HAP-1 (cell line): ENCODE measurements at places on chromosomes 11 and 22.
A peak's percentile ranks its signal among the peaks of the same experiment; 100 is the strongest.

DNA sequence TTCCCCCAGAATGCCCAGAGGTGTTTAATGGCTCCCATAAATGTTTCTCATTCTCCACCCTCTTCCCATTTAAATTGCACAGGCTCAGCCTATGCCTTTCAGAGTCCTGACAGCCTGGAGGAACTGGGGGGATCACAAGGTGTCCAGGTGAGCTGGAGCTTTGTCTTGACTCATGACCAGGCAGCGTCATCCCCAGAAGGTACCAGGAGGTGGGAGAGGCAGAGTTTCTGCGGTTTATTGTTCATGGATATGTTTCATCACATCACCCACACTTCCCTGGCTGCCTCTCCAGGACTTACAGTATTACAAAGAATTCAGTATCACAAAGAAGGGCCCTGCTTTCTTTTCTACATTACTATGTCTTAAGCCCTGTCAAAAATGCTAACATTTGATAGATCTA lies 103.2 kb upstream of the GALNT18 start:
- DNase-seq: no peak

DNA sequence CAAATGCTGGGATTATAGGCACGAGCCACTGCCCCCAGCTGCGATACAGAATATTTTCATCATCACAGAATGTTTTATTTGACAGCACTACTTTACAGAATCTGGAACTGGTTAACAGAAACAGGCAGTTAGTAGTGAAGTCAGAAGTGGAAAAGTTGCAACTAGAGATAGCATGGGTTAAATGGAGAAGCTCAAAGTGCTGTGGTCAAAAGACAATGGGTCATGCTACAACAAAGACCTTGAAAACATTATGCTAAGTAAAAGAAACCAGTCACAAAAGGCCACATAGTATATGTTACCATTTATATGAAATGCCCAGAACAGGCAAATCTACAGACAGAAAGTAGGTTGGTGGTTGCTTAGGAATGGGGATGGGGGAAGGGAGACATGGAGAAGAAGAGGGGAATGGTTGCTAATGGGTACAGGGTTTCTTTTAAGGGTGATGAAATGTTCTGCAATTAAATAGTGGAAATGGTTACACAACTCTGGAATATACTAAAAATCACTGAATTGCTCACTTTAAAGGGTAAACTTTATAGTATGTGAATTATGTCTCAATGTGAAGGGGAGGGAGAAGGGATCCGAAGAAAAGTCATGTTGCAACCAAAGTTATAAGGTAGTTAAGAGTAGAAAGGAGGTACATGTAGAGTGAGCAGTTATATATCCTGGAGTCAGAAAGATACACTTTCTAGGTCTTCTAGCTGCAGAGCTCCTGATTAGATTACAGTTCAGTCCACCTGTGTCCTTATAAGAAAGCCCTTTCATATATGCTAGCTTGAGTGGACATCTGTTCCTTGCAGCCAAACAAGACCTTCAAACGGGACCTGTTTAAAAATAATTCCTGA lies 46.3 kb upstream of the RAPSN start:
- DNase-seq: peak; percentile 76

DNA sequence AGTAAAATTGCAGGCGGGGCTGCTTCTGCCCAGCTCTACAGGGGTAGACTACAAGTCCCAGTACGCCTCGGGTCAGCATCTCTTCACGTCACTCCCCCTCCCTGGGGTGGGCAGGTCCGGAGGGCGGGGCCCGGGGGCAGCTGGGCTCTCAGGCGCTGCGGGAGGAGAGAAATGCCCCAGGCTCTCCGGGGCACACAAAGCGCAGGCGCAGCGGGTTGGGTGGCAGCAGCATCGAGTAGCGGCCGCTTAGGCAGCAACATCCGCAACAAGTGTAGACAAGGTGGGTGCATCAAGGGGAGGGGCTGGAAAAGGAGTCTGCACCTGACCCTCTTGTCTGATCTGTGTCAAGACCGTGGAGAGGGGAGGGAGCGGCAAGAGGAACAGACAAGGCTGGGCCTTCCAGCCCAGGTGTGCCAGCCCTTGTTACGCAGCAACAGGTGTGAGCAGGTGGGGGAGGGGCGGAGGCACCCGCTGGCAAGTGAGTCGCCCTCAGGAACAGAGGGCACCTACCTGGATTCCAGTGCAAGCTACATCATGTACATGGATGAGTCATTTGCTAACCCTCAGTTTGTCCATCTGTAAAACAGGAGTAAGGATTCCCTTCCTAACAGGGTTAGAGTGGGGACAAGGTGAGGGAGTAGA lies 1.2 kb downstream of the PLEKHB1 start:
- DNase-seq: peak; percentile 86

- DNase-seq: peak; percentile 54
Measured at GRCh38 chr22:25057013-25057881, 104.7 kb downstream of the KIAA1671 start.

DNA sequence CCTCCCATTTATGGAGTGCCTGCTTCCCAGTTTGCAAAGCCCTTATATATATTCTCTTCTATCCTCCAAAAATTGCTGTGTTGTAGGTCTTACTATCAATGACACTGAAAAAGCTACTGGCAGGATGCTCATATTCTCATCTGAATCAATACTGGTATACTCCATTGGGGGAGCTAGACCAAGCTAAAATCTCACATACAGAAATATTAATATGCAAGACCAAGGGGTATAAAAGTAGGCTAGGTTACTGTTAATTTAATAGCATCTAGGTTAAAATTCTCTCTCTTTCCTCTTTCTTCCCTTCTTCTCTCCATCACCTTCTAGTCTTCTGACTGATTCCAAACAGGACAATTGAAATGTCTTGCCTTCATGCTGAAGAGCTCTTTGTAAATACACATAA lies 17.1 kb upstream of the BDNF start:
- DNase-seq: no peak
